Renal pelvis (tissue), 12 donors: ENCODE measurements at places on chromosomes 7 and 10.

- no peak for DNase-seq
Observed at GRCh38 chr7:41451826-41452225, 251.1 kb downstream of the INHBA start.

DNA sequence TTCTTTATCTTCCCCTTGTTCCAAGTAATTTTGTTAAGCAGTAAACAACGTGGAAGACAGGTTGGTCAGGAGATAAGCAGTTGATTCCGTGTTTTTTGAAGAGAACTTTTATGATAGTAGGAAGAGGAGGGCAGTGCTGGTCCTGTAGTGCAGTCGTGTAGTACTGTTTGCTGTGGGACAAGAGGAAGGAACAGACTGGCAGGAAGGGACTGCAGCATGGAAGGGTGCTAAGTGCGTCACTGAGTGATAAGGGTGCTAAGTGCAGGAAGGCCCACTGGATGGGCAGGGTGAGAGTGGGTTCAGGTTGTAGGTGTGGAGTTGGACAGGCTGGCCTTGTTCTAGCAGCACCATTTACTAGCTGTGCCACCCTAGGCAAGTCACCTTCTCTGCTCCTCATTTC lies 125.0 kb downstream of the SDK1 start:
- DNase-seq, result no peak

DNA sequence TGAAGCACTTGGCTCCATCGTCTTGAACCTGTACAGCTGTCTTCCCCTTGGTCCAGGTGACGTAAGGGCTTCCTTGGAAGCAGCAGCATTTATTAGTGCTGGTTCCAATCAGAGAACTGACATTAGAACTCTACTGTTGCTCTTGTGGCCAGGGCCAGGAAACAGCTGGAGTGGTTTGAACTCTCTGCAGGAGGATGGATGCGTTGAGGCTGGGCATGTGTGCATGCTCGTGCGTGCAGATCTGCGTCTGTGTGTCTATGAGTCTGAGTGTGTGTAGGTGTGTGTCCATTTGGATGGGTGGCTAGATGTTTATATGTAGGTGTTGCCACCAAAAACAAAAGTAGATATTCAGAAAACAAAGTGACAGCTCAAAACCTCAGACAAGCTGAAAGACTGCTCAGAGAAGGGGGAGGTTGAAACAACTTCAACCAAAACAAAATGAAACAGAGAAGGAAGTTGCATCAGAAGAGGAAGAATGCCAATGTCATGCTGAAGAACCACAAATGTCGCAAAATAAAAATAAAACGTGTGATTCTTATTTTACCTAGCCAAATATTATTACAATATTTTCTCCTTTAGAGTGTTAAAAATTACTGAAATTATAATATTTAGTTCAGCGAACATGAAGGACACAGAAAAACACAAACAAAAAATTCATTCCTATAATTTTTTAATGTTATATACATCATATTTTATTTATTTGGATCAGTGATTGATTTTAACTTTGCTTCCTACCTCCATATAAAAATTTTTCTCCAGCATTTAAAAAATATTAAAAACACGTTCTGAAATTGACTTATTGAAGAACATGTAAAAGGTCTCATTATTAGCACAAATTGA lies 96.1 kb upstream of the MKLN1 start:
- DNase-seq, result no peak

DNA sequence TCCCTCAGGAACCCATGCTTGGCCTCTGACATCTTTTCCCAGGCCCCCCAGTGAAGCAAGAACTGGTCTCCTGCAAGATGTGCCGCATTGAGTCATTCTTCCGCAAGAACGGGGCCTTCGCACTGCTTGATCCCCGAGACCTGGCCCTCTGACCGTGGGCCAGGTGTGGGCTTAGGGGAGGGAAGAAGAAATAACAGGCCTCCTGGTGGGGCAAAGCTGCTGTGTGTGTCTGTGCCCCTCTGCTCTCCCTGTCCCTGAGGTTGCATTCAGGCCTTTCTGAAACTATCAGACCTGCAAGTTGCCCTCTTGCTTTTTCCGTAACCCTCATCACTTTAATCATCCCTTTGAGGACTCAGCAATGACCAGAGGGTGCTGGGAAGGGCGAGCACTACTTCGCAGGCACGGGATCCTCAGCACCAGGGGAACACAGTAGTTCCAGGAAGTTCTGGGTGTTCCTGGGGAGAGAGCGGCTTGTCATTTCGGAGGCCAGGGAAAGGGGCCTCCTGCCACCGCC lies 6.0 kb downstream of the ATP6V1F start:
- DNase-seq, result no peak

DNA sequence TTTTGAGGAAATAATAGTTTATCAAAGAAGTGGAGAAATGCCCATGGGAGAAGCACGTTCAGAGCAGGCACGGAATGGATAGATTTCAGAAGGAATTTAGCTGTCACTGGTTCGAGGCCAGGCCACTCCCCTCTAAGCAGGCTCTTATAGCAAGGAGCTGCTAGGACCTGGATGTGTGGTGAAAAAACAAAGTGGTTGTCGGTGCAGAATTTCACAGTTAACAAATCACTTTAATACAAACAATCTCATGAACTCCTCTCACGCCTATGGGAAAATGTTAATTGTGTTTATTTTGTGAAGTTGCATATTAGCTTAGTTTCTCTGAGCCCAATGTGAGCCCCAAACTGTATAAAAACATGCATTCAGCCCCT lies 176.3 kb downstream of the PKD1L1 start:
- no peak for DNase-seq

DNA sequence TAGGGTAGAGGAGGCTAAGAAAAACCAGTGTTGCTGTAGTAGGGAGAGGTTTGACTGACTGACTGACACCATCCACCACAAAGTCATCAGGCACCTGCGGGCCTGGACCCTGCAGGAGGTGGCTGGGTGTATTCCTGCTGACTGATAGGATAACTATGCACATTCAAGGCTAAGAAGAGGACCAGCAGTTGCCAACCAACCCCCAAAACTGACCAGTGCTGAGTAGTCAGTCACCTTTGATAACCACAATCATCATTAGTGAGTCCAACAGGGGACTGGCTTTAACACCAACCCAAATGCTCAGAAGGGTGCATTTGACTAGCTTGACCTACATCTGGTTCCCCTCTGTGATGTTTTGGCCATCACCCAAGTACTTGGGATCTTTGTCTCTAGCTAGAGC lies 30.5 kb downstream of the PLXNA4 start:
- no peak for DNase-seq

DNA sequence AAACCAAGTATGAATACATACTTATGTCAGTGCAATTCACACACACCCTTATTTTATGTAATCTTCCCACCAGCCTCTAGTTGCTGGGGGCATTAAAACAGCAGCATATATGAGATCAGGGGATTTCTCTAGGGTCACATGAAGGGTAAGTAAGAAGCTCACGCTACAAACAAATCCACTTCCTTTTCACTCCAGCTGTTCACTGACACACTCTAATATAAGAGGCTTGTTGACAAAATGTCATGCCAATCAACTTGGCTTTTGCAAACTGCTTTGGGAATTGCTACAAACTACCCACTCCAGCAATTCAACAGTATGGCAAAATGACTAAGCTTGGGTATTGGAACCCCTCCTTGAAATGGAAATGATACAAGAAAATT lies 10.3 kb downstream of the FAM3C start:
- DNase-seq, result no peak
